MCF 10A (cell line): ENCODE measurements at places on chromosomes 5 and 9.
A peak's percentile ranks its signal among the peaks of the same experiment; 100 is the strongest.

DNA sequence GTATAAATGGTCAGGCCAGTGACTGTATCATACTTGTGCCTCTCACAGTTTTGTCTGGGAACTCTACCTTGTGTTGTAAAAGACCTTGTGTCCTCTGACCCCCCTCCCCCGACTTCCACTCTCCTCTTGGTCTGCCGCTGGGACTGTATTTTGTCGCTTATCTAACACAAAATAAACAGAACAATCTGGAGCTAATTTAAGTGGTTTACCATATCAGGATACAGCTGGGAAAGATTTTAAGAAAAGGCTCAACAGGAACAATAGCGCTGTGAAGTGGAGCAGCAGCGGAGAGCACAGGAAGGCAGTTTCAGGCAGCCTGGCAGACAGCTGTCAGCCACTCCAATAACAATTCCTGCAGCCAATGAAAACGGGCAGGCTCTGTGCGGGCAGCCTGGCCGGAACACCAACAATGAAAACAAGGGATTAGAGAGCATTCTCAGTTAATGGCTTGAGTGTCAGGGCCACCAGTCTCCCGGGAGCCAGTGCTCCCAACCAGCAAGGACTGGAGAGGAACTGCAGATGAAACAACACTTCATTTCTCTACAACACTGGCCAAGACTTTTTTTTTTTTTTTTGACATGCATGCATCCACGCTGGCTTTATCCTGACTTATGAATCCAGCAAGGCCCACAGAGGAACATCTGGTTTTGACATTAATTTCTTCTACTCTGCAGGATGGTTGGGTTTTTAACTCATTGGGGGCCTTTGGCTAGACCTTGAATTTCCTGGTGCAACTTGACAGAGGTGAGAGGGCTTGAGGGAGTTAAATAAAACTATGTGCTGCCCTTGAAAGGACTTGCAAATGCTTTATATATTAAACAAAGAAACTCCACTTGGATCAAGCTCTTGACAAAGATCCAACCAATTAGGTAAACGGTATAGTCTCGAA lies 76.7 kb downstream of the ARSB start:
- DNase-seq, result no peak

GRCh38 chr9:118438810-118439209 lies 734.6 kb downstream of the TLR4 start:
- no peak for DNase-seq

DNA sequence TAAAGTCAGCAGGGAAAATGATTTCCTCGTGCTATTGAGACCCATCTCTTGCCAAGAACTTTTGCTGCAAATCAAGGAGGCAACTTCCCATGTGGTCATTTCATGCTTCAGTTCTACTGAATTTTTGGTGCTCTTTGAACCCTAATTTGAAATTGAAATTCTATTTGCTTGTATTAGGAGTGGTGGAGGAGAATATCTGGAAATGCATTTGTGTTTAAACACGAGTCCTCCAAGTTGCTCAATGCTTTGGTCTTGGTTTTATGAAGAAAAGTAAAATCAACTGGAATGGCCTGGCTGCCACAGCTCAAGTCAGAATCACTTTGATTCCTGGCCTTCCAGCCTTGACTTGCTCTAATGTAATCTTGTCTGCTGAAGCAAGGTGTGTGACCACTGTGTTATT lies 613.2 kb downstream of the TLE1 start:
- no peak for DNase-seq

DNA sequence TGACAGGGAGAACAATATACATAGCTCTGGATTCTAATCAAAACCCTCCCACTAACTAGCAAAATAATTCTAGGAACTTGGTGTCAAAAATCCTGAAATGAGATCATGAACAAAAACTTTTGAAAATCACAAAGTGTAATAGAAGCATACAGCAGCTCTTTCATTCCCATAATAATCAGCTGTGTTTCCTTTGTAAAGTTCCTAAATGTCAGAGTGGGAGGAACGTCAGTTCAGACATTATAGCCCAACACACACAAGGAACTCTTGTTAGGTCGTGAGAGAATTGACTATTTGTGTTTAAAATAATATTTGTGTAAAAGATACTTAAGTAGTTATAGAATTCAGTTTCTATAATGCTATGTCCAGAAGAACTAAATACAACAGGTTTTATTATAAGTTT lies 312.8 kb downstream of the SEMA5A start:
- no peak for DNase-seq

DNA sequence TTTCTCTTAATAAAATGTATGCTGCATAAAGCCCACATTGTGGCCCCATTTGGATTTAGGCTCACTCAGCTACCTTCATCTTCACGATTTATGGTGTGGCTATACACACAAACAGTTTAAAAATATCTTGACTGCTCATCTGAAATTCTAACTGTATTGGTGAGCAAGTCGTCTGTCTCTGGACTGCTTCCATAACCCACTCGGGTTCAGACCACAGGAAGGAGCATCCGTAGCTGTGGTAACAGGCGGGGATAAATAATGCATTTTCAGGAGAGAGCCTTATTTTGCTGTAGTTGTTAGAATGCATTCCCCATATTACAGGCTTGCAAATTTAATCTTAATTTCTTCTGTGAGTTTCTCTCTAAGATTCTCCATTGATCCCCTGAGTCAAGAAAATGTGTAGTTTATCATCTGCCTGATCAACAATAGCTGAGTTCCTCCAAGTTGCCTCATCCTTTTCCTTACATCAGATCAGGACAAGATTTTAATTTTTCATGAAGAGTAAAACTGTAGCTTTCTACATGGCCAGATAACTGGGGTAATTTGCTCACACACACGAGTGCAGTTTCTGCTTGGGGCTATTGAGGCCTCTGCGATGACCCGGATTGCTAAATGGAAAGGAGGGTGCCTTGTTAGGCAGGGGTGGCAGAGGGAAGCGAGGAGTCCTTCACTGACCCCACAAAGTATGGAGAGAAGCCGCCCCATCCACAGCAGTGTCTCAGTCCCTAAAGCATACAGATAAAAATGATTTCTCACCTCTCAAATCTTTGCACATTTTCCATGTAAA lies 133.9 kb downstream of the FSTL4 start:
- DNase-seq, result no peak

- no peak for DNase-seq
These were observed 32.3 kb downstream of the ERCC6L2 start for GRCh38 chr9:95907794-95908193.

- DNase-seq, result no peak
These were observed 174.0 kb downstream of the GDNF start for GRCh38 chr5:37665889-37666288.

- no peak for DNase-seq
These were observed 544.5 kb downstream of the CSNK1G3 start for GRCh38 chr5:124056326-124056990.

DNA sequence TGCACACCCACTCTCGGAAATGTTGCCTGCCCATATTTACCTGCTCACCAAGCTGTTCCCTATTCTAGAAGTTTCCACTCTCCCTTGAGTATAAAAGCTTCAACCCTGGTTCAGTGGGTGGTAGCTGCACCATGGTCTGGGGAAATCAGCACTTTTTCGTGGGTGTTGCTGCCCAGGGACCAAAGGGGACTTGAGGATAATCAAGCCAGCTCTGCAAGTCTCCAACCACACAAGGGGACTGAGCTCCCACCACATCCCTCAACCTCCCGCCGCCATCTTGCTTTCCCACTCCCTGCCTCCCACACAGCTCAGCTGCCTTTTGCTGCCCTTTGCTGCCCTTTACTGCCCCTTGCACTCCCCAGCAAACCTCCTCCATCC lies 210.0 kb downstream of the AUH start:
- no peak for DNase-seq

DNA sequence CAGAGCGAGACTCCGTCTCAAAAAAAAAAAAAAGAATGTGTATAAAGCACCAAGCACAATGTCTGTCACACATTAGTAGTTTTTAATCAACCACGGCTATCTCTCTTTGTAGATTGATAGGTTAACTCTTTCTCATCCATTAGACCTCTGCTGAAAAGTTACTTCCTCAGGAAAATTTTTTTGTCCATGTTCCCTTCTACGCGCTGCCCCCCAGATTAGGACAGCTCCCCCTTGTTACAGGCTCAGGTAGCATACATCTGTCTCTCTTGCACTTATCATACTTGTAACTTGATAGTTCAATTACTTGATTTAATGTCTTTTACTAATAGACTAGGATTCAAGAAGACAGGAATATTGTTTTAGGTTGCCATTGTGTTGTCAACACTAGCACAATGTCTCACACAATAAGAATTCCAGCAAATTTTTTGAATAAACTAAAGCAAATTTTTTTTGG lies 1.5 kb downstream of the SPDL1 start:
- DNase-seq, result no peak

DNA sequence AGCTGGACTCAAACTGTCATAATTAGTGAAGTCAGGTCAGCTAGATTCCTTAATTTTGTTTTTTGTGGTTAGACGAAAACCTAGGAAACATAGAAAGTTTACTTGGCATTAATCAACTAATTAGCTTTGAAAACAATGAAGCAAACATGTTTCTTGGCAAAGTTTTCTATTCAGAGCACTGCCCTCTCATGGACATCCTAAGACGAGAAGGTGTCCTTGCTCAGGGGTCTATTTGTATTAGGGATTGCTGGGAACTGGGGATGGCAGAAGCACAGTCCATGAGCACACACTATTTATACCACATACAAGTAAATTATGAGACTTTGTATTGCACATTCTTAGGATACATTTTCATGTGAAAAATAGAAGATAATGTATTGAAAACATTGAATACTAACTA lies 49.7 kb downstream of the POC5 start:
- DNase-seq, result no peak

DNA sequence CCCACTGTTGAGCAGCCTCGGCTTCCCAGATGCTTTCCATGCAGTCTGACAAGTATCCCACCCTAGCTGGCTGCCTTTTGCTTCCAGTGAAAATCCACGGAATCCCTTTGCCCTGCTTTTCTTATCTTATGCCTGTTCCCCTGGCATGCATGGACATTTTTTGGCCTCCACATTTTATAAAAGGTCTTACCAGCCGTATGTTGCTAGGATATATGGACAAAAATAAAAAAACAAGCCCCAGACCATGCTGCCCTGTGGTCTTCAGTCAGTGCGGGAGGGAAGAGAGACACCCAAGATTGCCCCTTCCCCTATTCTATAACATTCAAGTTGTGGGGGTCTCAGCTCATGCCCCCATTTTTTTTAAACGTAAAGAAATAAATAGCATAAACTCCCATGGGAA lies 129.6 kb downstream of the COL23A1 start:
- no peak for DNase-seq

DNA sequence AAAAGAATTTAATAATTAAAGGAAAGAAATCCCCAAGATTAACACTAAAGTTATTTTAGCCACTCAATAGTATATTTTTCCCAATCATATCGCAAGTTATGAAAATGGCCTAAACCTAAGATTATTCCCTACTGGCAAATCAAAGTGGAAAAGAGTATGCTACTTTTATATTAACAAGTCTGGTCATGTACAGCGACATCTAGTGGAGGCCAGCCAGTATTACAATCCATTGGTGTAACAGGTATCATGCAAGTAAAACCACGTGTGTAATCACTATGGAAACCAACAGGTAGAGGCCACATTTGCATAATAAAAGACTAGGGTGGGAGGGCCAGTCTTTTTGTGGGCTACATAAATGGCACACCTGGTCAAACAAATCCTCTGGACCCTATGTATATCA lies 976.4 kb upstream of the CDH9 start:
- peak; percentile 11 for DNase-seq
